Body of pancreas (tissue), 4 donors: ENCODE measurements at places on chromosomes 12 and 14. TPM values are rescaled to one million over a fixed set of nuclear protein-coding genes. Genes with fewer than 3 reads are reported as not detected.

The SLCO1B1 gene
- total RNA-seq, result not detected

The SLC6A15 gene
- not detected for total RNA-seq

The GNB3 gene
- total RNA-seq, result 0.52 TPM

The OR4K2 gene
- not detected for total RNA-seq

The SLC8A3 gene
- 0.66 TPM for total RNA-seq

The ATP23 gene
- total RNA-seq, result 3.6 TPM

The COL2A1 gene
- not detected for total RNA-seq

The DBX2 gene
- not detected for total RNA-seq
